ENCODE measurements at places on chromosomes 12 and 14.

- no peak for DNase-seq
These were observed 208.7 kb downstream of the NELL2 start for GRCh38 chr12:44667461-44667860.

GRCh38 chr12:119328111-119328510 lies 6.4 kb upstream of the CCDC60 start:
- no peak for DNase-seq

- no peak for DNase-seq
These were observed 395.2 kb downstream of the PAWR start for GRCh38 chr12:79295572-79295971.

- no peak for DNase-seq
These were observed 90.5 kb downstream of the SLC2A13 start for GRCh38 chr12:40015345-40015744.

GRCh38 chr14:102883089-102883541 lies 39.3 kb upstream of the AMN start:
- no peak for DNase-seq

GRCh38 chr12:45575823-45576475 lies 153.6 kb upstream of the ARID2 start:
- DNase-seq = no peak

- DNase-seq = no peak
These were observed 16.9 kb downstream of the LRRK2 start for GRCh38 chr12:40241741-40242140.

DNA sequence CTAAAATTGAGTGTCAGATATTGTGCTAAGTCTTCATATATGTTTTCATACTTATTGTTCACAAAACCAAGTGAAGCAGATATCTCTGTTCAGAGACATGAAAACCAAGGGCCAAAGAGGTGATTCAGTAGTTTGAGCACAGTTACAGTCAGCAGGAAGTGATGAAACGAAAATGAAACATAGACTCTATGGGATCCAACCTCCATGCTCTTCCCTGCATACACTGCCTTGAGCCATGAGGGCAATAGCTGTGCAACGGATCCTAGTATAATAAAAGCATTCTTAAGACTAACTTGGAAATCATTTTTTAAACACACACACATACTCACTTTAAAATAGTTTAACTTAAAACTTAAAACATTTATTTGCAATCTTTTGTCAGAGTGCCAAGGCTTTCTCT lies 27.9 kb downstream of the ESR2 start:
- DNase-seq = no peak

- DNase-seq = no peak
These were observed 8.3 kb upstream of the KLRK1 start for GRCh38 chr12:10398168-10398567.

DNA sequence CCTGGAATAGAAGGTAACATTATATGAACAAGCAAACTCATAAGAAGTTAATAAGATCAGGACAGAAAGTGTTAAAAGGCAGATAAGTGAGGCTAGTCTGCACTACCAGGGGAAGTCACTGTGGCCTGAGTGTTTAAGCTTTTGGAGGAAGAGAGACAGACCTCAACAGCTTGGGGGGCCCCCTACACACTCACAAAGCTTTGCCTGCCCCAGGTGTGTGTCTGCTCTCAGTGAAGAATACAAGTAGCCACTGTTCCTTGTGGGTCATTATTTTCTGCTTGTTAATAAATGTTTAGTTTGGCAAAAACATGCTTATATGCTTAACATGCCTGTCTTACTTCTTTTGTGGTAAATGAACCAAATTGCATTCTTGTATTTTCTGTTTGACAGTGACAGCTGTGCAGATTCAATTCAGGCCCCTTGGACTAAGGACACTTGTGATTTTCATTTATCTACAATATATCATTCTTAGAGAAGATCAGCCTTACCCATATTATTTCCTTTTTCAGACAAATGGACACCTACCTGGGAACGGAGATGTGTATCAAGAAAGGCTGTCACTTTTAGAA lies 50.7 kb upstream of the C12orf71 start:
- DNase-seq = no peak

DNA sequence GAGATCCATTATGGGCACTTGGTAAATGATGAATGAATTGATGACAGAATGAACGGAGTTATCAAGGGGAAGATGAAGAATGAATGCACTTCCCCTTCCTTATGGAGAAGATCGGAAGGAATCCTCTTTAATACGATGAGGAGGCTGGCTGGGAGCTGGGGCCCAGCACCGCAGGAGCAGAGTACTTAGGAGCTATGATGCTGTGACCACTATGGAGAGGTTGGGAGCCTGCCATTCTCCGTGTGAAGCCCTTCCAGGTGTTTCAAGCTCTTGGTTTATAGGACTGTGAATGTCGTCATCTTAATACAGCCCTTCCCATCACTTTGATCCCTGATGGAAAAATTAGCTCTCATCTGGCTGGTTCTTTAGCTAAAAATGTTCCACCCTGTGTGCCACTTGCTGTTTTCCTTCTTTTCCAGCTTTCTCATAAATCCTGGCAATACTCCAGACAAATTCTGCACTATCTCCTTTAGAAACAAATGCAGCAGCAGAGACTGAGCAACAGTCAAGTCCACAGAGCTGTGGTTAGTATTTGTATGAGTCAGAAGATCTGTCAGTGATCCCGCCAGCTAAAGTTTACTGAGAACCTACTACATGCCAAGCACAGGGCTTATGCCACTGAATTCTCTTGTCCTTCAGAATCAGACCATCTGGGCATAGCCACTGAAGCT lies 263.1 kb upstream of the CRY1 start:
- DNase-seq = no peak
